ENCODE measurements at places on chromosomes 3 and 15.

- DNase-seq: no peak
These were observed 1068.6 kb upstream of the CADM2 start for GRCh38 chr3:83890039-83890762.

DNA sequence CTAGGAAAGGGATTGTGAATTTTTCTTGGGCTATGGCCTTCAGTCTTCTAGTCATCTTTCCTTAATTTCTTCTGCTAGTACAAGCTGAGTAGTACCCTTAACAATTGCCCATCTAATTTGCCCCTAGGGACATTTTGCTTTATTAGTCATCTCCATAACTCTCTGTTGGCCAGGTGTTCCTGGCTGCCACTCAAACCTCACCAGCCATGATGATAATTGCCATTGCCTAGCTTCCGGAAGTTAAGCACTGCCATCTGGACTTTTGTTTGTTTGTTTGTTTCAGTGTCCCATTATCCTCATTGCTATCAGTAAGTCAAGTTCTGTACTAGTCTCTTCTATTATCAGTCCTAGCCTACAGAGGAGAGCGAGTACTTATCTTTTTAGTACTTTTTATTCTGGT, 36.6 kb upstream of the UBL7 start:
- DNase-seq: no peak

- DNase-seq: peak; percentile 51
These were observed at the start of gene P2RY1 for GRCh38 chr3:152834776-152835600. Gene P2RY1, plus strand, starts transcription at chr3:152835131. Its CDS starts 652 bp downstream, at chr3:152835783.

GRCh38 chr3:119331661-119332060, 37.5 kb downstream of the ARHGAP31 start:
- DNase-seq: no peak

Measured in globus pallidus (tissue), 1 donor.